ENCODE measurements at places on chromosomes 3 and 15.

GRCh38 chr3:58296269-58296668 is 9.8 kb upstream of the RPP14 start:
- no peak for DNase-seq

DNA sequence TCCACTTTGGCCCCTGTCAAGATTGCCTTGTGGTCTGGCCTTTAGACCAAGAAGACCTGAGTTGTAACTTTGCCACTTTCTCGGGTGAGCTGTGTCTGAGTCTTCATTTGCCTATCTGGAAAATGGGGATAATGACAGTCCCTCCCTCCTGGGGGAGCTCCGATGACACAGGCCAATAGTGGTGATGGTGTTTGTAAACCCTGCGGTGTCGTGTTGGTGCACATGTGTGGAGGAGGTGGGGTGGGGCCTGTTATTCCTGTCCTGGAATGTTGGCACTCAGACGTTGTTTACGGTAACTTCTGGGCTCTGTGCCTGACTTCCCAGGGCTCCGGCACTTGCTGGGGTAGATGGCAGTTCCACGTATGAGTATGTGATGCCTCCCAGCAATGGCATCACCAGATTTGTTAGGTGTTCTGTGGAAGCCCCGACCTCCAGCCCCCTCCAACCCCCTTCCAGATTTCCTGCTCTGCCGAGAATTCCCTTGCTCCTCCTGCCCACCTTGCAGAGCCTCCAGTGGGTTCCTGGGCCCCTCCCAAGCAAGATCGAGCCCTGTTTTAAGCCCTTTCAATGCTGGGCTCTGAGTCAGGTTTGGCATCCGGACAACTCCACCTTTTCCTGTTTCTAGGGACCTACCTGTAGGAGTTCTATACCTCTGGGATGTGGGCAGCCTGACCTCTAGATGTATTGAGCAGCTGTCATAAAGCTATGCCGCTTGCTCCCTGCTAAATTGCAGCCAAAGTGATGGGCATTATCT is 31.4 kb downstream of the HRH1 start:
- no peak for DNase-seq

DNA sequence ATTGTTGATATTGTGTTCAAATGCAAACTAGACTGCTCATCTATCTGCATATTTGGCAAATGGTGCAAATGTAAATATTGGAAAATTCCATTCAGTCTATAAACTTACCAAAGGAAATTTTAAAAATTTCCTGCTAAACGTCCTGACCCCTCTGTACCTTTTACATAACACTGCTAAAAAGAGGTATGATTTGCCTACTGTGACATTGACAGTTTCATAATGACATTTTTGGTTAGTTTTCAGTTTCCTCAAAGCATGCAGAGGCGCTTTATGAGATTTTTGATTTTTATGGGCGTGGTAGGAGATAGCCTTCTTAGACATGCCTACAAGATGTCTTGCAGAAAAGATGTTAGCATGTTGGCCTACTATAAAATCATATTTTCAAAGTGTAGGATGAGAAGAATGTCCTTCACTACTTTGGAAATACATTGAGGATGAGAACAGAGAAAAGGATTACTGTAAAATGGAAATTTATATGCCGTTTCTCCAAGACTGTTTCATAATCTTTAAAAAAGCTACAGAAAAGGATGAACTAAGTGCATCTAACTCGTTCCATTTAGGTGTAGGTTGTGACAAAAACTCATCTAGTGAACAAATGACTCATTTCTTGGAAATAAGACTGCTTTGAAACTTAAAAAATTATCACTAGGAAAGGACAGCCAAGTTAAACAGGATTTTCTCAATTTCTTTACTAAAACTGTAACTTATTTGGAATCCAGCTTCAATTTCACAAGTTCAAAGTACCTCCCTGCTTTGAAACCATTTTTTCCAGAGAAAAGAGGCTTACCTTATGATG is 14.5 kb upstream of the ISLR start:
- DNase-seq: no peak

DNA sequence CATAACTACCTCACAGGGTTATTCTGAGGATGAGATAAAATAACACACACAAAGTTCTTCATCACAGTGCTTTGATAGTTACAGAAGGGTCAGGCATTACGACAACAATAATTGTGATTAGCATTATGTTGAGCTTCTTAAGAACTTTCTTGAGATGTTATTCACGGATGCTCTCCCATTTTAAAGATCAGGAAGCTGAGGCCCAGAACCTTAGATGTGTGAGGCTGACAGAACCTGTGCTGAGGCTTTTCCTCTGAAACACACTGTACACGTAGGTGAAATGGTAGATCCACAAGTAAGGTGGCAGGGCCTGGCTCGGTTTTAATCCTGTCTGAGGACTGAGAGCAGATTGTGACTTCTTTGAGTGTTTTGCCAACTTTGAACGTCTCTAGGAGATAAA is 211.2 kb upstream of the BHLHE40 start:
- DNase-seq: no peak

GRCh38 chr3:48402907-48403306 is 27.0 kb downstream of the PLXNB1 start:
- peak; percentile 10 for DNase-seq

GRCh38 chr3:14558029-14558428 is 17.9 kb upstream of the GRIP2 start:
- DNase-seq: no peak

- no peak for DNase-seq
These were observed 48.9 kb downstream of the CD200R1 start for GRCh38 chr3:112925969-112926368.

- no peak for DNase-seq
These were observed 158.2 kb upstream of the ANKRD28 start for GRCh38 chr3:15955968-15956367.

- no peak for DNase-seq
These were observed 71.3 kb upstream of the LRTM1 start for GRCh38 chr3:54999159-54999558.

DNA sequence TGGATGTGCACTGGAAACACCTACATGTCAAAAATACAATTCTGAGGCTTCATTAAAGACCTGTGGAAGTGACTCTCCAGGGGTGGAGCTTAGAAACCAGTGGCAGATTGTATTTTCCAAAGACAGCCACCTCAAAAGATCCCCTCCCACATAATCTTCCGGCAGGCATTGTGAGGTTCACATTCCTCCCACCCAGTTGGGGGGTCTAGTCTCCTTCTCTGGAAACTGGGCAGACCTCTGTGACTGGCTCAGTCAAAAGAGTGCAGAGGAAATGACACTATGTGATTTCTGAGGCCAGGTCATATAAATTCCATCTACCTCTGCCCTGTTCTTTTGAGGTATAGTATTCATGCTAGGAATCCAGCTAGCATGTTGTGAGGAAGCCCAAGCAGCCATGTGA is 1.9 kb upstream of the CFAP92 start:
- DNase-seq: no peak

DNA sequence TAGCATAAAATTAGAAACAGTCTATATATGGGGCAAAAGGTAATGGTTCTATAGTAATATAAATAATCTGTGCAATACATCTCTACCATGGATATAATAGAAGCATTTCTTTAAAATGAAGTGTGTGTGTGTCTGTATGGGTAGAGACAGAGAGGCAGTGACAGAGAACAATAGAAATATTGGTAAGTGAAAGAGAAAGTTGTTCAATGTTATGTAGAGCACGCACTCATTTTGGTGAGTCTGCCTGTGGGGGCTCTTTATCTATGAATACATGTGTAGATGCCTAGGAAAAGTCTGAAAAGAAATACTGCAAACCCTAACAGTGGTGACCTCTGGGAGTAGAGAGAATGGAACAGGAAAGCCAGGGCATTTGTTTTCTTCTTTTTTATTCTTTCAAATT is 182.6 kb downstream of the STAC start:
- no peak for DNase-seq

GRCh38 chr3:125212091-125212508 is 448 bp downstream of the SLC12A8 start:
- no peak for DNase-seq

DNA sequence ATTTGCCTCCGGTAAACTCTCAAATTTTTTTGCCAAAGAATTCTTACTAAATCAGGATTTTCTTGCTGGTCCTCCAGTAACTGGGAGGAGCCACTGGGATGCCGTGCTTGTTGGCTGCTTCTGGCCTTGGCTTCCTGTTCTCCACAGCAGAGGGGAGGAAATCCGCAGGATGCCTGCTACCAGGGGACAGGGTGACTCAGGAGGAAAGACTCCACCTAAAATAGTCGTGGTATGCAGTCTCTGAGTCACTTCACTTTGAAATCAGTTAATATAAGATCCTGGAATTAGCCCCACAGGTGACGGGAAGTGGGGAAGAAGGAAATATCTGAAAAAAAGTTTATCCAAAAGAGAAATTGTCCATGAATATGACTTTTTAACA is 6.5 kb upstream of the TM4SF18 start:
- no peak for DNase-seq

DNA sequence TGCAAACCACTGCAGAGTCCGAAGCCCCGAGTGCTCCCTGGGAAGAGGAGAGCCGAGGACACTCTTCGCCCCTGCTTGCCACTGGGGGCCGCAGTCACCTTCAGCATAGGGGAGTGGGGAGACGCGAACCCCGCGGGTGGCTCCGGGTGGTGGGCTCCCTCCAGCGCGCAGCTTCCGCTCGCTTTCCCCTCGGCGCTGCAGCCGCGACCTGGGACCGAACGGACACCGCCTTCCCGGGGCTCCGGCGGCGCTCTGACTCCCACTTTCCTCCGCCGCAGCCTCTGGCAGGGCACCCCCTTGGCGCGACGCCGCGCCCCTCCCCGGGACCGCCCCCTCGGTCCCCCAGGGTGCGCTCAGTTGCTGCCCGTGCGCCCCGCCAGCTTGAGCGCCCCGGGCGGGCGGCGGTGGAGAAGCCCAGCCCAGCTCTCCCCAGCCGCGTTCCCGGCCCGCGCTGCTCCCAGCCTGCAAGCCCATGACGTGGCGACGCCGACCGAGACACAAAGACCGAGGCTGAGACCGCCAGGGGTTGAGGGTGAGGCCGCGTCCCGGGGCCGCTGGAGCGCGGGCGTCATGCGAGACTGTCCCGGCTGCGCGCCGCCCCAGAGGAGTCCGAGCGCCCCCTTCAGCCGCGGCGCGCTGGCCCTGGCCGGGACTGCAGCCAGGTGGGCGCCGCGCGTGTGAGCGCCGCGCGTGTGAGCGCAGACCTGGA is at the start of gene MINAR1:
MINAR1 (plus strand) TSS at position 701 of the 709 bp plus-strand sequence. CDS start 23,812 bp downstream, outside the sequence.
- peak; percentile 42 for DNase-seq

DNA sequence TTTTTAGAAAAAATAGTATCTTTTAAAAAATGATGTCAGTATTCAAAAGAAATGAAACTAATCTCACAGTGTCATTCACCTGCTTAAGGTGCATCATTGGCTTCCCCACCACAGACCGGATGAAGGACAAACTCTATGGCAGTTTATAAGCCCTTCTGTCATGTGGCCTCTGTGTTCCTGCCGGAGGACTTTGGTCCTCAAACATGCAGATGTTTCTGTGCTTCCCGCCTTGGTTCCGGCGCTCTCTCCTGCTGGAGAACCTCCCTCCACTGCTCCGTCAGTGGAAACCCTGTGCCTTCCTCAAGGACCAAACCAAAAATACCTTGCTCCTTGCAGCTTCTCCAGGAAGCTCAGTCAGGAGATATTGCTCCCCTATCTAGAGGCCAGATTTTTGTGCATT is 326.3 kb downstream of the UACA start:
- DNase-seq: no peak

DNA sequence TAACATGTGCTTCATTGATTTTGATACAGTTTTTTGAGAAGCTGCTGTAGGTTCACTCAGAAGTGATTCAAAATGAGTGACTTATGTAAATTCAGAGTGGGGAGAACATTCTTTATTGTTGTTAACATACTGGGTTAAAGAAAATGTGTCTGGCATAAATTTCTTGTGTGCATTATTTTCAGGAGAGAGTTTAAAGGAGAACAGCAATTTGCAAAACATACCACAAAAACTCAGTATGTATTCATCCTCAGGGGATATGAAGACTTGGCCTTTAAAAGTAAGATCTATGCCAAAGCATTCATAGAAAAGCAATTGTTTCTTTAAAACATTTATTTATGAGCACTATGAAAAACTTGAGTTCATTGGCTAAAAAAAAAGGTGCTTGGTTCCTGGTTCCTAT is 1089.8 kb downstream of the ROBO2 start:
- DNase-seq: no peak

DNA sequence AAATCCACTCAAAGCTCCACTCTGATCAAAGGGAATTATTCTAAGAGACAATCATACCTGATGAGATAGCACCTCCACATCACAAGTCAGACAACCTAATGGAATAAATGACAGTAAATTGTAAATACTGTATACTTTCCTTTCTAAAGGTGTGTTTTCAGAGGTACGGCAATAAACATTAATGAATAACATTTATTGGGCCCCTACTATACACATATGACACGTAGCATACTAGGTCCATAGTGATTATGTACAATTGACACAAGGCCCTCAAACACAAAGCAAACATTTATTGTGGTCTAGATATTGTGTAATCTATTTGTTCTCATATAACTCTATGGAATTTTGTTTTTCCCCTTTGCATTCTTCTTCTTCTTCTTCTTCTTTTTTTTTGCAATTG is 429.8 kb downstream of the FOXP1 start:
- DNase-seq: no peak

GRCh38 chr15:66107070-66107469 is 146.5 kb downstream of the MEGF11 start:
- no peak for DNase-seq

DNA sequence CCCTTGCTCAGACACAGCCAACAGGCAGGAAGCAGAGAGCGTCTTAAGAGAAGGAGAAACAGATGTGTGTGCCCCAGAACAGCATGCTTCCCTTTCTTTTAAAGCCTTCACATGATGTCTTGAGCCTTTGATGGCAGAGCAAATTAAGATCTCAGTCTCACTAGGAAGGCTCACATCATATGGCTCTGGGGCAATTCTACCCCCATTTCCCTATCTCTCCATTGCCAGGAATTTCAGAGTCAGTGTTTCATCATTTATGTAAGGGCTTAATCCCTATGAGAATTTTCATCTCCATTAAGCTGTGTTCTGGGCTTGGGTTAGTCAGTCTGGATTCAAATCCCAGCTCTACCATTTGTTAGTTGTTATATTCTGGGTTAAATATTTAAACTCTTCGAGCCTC is 41.4 kb upstream of the GLCE start:
- no peak for DNase-seq

GRCh38 chr3:61809879-61810278 is 248.5 kb downstream of the PTPRG start:
- no peak for DNase-seq

GRCh38 chr3:61774279-61774890 is 213.0 kb downstream of the PTPRG start:
- no peak for DNase-seq

DNA sequence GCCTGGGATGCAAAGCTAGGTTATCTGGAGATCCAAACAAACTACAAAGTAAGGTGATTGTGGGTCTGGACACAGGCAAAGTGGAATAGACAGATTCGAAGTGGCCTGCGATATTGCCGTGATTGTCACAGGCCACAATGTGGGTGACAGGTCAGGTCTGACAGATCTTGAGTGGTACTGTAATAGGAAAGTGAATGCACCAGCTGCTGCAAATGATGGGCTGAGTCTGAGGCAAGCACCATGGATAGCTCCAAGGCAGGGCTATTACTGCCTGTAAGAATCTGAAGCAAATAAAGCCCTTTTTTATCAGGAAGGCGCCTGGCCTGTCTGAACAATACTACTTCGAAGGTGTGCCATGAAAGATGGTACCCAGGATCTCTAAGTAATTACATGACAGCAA is 10.0 kb downstream of the ARMC8 start:
- DNase-seq: no peak

Data from stimulated activated CD8-positive, alpha-beta memory T cell treated with anti-CD3 and anti-CD28 coated beads, Interleukin-4, amount 100 ng/mL, for 48 hours (primary cell).